MCF 10A (cell line): ENCODE measurements at places on chromosomes 11 and 22.

DNA sequence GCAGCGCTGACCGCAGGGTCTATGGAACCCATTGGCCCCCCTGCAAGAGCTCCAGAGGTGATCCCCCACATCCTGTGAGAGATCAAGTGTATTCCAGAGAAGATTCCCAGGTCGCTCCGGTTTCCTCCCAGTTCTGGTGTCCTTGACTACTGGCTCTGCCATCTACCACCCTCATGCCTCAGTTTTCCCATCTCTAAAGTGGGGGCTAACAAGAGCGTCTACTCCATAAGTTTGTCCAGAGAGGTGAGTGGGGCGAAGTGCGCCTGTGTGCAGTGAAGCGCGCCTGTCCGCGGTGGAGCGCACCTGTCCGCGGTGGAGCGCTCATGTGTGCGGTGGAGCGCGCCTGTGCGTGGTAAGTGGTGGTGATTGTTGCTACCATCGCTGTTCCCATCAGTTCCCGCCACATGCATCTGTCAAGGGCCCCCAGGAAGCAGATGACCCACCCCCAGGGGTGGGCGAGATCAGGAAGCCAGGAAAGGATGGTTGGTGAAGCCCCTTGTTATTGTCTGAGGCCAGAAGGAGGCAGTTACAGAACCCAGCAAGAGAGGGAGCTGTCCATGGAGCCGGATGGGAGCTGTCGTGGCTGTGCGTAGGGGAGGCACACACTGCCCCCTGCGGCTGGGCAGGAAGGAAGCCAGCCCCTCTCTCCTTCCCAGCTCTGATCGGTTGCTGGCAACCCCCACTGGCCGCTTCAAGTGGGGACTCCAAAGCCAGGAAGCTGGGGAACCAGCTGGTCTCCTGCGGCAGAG is 73.2 kb upstream of the FGF3 start:
- peaks cover 22% of the 10 kb centered on the region for H3K27me3 ChIP-seq
- H3K4me1 ChIP-seq = no peaks in the 10 kb centered on the region
- no peak overlapping the region for H3K27ac ChIP-seq
- no peak for DNase-seq
- no peak overlapping the region for H3K4me3 ChIP-seq
- H3K36me3 ChIP-seq = no peaks in the 10 kb centered on the region

DNA sequence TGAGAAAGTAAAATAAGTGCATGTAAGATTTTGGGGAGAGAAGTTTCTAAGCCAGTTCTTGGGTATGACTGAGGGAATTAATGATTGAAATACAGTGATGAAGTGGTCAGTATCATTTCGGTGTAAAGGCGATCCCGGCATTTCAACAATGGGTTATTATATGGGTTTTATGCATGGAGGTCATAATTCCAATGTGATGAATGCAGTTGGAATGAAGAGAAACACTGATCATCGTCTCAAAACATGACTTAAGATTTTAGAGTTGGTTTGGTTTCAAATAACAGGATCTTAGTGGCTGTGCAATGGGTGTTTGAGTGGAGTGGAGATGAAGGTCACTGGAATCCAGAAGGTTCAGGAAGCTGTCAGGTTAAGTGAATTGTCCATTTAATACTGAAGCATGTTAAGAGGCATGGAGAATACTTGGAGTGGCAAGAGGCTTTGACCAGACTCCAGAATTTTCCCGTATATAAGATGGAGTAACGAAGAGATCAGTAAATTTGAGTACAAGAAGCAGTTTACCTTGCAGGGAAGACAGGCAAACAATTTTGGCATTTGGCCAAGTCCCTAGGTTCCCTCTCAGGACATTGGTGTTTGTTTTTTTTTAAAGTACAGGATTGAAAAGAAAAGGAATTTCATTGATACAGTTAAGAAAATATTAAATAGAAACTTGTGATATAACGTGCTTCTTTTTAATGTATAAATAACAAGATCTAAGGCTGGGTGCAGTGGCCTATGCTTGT is 96.4 kb upstream of the BIRC3 start:
- H3K27ac ChIP-seq = peak overlapping the region; percentile 64
- no peaks in the 10 kb centered on the region for H3K27me3 ChIP-seq
- peaks cover 46% of the 10 kb centered on the region for H3K4me1 ChIP-seq
- H3K36me3 ChIP-seq = peaks cover 67% of the 10 kb centered on the region

DNA sequence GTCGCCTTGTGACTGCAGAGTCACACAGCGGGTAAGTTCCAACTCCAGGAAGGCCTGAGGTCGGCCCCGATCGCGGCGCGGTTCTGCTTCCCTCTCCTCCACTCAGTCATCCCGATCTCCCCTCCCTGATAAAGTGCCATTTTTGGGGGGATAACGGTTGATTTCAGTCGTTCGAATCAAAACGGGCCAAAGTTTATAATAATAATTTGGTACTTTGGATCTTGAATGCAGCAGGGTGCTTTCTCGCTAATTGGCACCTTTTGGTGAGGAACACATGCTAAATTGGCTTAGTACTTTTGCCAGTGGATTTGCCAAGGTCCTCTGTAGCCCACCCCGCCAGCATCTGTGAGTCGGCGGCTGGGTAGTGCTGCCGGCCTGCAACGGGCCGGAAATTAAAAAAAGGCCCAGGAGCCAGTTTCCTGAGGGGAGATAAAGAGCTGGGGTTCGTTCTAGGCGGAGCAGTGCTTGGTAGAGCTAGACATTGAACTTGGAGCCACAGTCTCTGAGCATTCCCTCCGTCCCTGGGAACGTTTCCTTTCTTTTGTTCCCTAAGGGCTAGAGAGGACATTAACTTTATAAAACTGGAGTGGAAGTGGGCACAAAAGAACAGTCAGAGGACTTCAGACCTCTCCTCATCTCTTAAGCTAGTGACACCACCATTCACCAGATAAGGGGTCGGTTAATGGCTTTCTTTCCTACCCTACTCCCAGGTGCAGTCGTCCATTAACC is 997 bp downstream of the UBE2L3 start:
- no peaks in the 10 kb centered on the region for H3K27me3 ChIP-seq
- H3K4me3 ChIP-seq = peak overlapping the region; percentile 83
- H3K27ac ChIP-seq = peak overlapping the region; percentile 90
- H3K4me1 ChIP-seq = peaks cover 31% of the 10 kb centered on the region

GRCh38 chr11:68345776-68346461 is 33.5 kb downstream of the LRP5 start:
- H3K27ac ChIP-seq = peak overlapping the region; percentile 39
- H3K36me3 ChIP-seq = peaks cover 18% of the 10 kb centered on the region
- DNase-seq = no peak
- no peaks in the 10 kb centered on the region for H3K27me3 ChIP-seq

GRCh38 chr11:26088391-26088790 is 243.5 kb upstream of the ANO3 start:
- H3K4me1 ChIP-seq = no peaks in the 10 kb centered on the region
- no peaks in the 10 kb centered on the region for H3K36me3 ChIP-seq
- no peak overlapping the region for H3K4me3 ChIP-seq

DNA sequence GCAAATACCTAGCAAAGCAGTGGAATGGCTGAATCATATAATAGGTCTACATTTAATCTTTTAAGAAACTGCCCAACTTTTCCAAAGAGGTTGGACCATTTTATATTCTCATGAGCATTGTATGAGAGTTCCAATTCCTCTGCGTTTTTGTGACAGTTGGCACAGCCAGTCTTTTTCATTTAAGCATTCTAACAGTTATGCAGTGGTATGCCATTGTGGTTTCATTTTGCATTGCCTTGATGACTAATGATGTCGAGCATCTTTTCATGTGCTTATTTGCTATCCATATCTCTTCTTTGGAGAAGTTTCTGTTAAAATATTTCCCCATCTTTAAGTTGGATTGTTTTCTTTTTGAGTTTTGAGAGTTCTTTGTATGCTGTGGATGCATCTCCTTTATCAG is 38.7 kb downstream of the EIF3F start:
- H3K27ac ChIP-seq = no peak overlapping the region
- no peaks in the 10 kb centered on the region for H3K36me3 ChIP-seq
- H3K27me3 ChIP-seq = peaks cover 21% of the 10 kb centered on the region
- DNase-seq = peak; percentile 25
- no peaks in the 10 kb centered on the region for H3K4me1 ChIP-seq
- no peak overlapping the region for H3K4me3 ChIP-seq

DNA sequence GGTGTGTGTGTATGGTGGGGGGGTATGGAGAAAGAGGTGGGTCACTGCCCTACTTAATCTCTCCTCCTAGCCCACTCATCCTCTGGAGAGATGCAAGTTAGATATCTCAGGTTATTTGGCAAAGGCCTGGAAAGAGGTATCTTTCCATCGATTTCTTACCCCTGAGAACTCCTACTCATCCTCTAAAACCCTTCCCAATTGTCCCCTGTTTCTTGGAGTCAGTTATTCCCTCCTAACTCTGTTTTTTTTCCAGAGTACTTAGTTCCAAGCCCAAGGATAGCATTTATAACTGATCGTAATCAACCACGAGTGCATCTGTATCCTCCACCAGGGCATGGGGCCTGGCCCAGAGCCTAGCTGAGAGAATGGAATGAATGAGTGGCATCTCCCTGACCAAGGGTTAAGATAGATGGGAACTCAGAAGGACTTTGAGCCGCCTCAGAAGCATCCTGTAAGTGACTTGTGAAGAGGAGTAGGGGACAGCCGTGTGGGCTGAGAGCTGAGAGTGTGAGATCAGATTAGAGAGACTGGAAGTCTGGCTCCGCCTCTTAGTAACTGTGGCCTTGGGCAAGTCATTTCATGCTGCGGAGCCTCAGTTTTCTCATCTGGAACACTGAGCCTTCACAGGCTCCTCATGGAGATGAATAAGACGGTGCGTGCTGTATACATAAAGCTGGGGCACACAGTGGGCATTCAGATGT is 16.2 kb downstream of the CD6 start:
- no peak overlapping the region for H3K27ac ChIP-seq
- H3K4me3 ChIP-seq = no peak overlapping the region
- H3K36me3 ChIP-seq = no peaks in the 10 kb centered on the region
- H3K27me3 ChIP-seq = peaks cover 2% of the 10 kb centered on the region
- peaks cover 11% of the 10 kb centered on the region for H3K4me1 ChIP-seq
- DNase-seq = no peak

DNA sequence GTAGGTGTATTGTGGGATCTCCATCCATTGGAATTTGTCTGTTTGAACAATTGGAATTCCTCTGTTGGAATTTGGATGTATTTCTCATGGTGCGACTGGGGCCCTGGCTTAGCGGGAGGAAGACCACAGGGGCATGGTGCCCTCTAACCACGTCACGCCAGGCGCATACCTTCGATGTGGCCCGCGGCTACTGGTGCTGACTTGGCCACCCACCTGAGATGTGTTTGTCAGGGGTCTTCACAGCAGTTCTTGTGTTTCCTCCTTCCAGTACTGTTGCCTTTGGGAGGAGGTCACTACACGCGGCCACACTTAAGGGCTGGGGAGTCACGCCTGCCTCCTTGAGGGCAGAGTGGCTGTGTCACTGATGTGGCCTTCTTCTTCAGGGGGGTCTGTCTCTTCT is 36.6 kb upstream of the GRAMD4 start:
- no peak overlapping the region for H3K4me3 ChIP-seq
- H3K27ac ChIP-seq = no peak overlapping the region
- no peaks in the 10 kb centered on the region for H3K27me3 ChIP-seq
- DNase-seq = no peak
- no peaks in the 10 kb centered on the region for H3K36me3 ChIP-seq

- H3K27ac ChIP-seq = no peak overlapping the region
- H3K27me3 ChIP-seq = no peaks in the 10 kb centered on the region
- DNase-seq = peak; percentile 18
- no peaks in the 10 kb centered on the region for H3K36me3 ChIP-seq
- H3K4me1 ChIP-seq = peaks cover 24% of the 10 kb centered on the region
Observed at GRCh38 chr11:87176044-87176443, 138.3 kb downstream of the TMEM135 start.

DNA sequence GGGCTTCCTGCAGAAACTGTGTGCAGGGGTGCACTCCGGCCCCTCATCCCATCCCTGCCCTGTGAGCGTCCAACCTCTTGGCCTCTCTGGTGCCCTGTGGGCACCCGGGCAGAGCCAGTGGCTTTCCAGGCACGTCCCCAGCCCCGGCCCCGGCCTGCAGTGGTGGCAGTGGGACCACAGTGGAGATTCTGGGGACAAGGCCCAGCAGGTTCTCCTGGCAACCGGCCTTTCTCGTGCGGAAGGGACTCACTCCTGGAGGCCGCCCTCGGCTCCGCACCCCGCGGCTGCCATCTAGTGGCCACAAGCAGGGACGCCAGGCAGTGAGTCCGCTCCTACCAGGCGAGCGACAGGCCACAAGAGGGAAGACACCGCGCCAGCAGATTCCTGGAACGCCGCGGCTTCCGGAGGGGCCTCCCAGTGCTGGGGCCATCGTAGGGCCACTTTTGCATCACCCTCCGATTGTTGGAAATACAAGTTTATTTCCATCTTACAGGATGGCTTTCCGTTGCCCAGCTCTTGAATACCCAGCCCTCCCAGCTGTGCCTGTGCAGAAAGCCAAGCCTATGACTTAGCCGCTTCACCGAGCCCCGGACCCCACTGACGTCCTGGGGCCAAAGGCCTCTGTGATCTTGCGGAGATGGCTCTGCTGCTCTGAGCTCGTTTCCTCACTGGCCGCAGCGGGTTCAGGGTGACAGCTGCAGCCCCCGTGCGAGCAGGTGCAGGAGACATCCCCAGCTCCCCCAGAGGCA is 357.3 kb downstream of the CTTN start:
- no peaks in the 10 kb centered on the region for H3K27me3 ChIP-seq
- H3K27ac ChIP-seq = no peak overlapping the region
- H3K36me3 ChIP-seq = no peaks in the 10 kb centered on the region
- H3K4me3 ChIP-seq = no peak overlapping the region
- peak; percentile 6 for DNase-seq

- H3K36me3 ChIP-seq = peaks cover 34% of the 10 kb centered on the region
- H3K4me3 ChIP-seq = peak within 1 kb of the TSS; percentile 70
- H3K4me1 ChIP-seq = peaks cover 11% of the 10 kb centered on the region
- peak; percentile 81 for DNase-seq
Observed at GRCh38 chr11:67303132-67303834, at the start of gene SSH3. Gene SSH3 (plus strand): TSS chr11:67303530. CDS start chr11:67303626, 96 bp downstream.

DNA sequence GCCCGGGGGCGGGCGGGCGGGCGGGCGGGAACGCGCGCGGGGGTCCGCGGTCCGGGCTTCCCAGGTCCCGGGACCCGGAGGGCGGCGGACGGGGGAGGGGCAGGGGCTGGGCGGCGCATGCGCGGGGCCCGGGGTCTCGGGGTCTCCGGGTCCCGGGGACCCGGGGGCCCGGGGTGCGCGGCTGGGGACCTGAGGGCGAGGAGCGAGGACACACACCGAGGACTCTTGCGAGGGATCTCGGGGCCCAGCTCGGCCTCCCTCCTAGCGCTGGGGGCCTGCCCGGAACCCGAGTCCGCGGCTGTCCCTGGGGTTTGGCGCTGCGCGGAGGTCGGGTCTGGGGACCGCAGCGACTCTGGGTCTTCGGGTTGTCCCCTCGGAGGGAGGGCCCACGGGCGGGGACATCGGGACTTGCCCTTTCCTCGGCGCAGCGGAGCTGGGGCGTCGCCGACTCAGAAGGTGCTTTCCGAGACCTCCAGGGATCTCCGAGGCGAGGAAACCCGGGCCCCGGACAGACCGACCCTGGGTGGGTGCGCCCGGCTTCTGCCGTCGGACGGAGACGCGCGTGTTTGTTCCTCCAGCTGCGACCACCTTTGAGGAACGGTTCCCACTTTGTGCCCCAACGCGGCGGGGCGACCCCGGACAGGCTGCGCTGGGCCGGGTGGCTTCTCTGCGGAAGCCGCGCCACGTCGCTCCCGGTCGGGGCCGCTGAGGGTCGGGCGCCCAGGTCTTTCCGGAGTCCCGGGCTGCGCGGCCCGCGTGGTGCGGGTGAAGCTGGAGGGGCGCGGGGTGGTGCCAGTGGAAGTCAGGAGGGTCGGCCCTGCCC is 540 bp downstream of the PPARA start:
- peak overlapping the region; percentile 70 for H3K4me3 ChIP-seq
- peaks cover 15% of the 10 kb centered on the region for H3K36me3 ChIP-seq
- H3K27ac ChIP-seq = no peak overlapping the region
- peaks cover 6% of the 10 kb centered on the region for H3K4me1 ChIP-seq

GRCh38 chr11:67354075-67355022 is 1.0 kb upstream of the POLD4 start:
- peak overlapping the region; percentile 91 for H3K27ac ChIP-seq
- no peaks in the 10 kb centered on the region for H3K27me3 ChIP-seq
- peaks cover 52% of the 10 kb centered on the region for H3K4me1 ChIP-seq
- H3K4me3 ChIP-seq = peak overlapping the region; percentile 85
- peaks cover 12% of the 10 kb centered on the region for H3K36me3 ChIP-seq
